ENCODE measurements at places on chromosomes 12 and 14.

DNA sequence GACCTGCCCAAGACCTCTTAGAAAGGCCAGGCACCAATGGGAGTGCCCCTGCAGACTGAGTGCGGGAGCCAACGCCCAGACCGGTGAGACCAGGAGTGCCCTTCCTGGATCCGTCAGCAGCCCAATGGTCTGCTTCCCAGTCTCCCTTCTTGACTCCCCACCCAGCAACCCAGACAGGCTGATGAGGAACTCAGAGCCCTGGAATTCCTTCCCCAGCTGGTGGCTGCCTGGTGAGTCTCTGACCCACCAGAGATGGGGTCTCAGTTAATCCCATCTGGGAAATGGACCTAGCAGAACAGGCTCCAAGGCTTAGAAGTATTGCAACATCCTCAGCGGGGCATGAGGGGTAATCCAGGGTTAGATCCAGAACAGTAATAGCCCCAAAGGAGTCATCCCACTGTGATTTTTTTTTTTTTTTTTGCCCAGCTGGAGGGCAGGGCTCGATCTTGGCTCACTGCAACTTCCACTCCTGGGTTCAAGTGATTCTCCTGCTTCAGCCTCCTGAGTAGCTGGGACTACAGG, 1.5 kb upstream of the RASAL1 start:
- DNase-seq: no peak

DNA sequence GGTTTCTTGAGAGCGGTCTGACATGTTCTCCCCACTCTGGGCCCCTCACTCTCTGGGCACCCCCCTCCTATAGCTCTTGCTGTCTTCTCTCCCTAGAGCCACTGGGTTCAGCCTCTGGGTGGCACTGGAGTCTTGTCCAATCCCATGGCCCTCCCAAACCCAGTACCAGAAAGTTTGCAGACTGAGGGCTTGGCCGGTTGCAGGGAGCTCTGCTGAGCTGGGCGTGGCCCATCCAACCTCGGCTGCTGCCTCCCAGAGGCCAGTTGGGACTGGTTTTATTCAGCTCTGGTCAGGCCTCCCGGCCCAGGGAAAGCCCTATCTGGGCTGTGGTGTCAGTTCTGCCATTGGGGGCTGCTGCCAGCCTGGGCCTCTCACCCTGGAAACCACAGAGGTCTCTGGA, 37.9 kb downstream of the ISCA2 start:
- DNase-seq: no peak

GRCh38 chr14:73207615-73208014, 29.7 kb upstream of the PAPLN start:
- no peak for DNase-seq

DNA sequence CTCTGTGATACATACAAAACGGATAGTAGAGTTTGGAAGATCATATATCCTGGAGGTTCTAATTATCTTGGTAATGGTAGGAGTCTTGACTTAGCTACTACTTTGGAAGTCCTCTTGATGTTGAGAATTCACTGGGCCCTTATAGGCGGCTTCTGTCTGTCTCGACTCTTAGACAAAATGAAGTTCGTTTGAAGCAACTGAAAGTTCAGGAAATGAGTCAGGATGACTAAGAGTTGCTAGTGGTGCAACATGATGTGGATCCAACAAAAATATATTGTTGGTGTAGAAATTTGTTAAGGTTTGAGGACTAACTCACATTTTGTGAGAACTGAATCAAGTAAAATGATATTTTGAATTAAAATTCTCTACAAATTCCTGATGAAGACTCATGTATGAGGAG, 272.7 kb downstream of the AEBP2 start:
- DNase-seq: no peak

GRCh38 chr14:50321009-50321660, 9.0 kb downstream of the DMAC2L start:
- DNase-seq: no peak

DNA sequence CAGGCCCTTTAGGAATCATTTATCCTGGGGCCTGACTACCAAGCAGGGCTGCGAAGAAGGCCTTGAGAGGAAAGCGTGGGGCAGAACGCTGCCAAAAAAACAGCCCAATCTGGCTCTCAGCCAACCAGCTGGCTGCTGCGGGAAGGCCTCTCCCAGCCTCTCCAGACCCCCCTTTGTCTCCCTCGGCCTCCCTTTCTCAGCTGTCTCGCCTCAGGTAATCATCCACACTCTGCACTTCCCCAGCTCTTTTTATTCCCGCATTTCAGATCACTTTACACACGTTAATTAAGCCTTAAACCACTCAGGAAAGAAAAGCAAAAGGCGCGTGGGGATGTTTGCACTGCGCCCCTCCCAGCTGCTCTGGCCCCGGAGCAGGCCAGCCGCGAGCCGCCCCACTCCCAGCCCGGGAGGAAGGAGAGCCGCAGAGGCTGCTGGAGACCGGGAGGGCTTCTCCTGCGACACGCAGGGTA, 208.2 kb upstream of the FOXN3 start:
- DNase-seq: no peak

DNA sequence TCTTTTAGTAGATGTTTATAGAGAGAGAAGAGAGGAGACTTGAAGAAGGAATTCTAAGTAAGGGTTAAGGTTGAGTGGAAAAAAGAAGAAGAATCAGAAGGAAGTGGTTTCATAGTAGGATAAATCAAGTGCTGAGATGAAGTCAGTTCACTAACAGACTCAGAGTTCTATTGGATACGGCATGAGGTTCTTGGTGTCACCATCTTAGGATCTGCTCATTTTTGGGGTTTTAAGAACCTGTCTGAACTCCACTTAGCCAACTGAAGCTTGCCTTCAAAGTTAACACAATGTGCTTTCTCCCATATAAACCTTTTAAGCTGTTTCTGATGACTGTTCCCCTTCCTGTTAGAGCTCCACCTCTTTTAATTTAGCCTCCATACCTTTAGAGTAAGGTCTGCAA, 152.6 kb downstream of the PRKCH start:
- DNase-seq: no peak

DNA sequence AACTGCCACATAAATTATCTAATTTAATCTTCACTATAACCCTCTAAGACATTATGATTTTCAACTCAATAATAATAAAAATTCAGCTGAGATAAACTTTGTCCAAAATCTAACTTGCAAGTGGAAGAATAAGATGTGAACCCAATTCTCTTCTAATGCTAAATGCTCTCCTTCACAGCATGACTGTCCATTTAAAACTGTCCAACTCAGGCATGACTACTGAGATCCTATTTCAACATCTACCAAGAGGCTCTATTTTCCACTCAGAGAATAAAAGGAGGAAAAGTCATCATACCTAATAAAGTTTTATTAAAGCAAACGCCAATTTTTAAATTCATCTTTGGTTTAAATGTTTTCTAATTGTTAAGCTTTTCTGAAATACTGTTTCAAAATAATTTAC, 183.6 kb downstream of the MED13L start:
- DNase-seq: no peak

DNA sequence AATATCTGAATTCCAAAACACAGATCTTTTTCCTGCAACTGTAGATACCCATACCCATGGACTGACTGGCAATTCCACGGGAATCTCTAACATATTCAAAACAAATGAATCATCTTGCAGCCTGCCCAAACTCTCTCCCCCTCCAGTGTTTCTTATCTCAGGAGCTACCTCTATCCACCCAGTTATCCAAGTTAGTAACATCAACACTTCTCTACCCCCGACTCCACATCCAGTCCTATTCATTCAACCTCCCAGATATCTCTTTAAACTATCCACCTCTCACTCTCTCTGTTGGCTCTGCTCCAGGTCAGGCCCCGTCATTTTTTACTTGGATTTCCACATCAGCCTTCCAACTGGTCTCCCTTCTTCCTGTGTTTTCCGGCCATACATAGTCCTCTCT, 6.7 kb upstream of the KCNH5 start:
- DNase-seq: no peak

DNA sequence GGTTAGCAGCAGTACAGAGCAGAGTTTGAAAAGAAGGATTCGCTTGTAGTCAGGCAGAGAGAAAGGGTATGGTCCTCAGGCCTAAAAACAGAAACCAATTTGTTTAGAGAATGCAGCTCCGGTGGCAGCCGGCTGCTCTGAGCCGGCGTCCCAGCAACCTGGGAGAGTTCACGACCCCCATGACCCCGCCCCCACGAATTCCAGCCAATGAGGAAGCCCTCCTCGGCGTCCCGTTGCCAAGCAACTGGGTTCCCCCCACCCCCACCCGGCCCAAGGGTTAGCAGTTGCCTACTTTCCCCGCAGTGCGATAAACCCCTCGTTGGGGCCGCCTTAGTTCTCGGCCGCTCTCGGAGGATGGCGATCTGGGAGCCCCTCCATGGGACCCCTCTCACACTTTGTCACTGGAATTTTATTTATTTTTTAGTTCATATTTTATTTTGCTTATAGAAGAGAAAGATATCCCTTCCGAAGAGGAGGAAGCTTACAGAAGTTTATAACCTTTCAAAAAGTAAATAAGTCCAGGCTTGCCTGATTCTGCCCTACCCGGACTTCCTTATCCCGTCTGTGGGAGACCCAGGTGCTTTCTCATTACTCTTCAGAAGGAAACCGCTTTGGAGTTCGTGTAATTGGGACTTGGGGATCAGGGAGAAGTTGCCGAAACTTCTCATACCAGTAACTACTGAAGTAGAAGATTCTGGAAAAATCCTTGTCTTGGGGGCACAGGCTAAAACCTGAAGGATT, at the start of gene CCDC60:
CCDC60 (plus strand) TSS at position 300 of the 741 bp plus-strand sequence. CDS start 448 bp downstream, outside the sequence.
- DNase-seq: no peak

DNA sequence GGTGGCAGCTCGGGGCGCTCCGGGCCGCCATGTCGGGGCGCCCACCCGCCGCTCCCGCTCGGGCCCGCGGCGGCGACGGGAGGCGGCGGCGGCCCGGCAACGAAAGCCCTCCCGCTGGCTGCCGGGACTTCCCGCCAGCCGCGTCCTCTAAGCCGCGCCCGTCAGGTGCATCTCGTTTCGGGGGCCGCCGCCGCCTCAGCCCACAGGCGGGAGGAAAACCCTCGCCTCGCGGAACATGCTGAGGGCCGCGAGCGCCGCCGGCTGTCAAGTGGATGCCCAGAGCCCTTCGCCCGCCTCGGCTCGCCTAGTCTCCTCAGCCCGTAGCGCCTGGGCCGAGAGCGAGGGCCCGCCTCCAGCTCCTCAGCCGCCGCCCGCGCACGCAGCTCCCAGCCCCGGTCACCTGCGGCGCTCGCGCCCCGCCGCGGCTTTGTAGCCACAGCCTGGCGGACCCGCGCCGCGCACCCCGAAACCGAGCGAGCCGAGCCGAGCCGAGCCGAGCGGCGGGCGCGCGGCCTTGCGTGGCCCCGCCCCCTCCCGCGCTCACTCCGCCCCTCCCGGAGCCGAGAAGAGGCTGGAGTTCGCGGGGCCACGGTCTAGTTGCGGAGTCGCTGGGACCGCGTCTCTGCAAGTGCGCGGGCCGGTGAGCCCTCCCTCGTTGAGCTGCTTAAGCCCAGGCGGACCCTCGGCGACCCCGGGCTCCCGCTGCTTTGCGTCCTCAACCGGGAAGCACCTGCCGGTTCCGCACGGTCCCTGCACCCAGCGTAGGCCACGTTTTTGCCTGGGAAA, at the start of gene EML5:
EML5 (minus strand) TSS at position 481 of the 786 bp plus-strand sequence; CDS start at position 31, 450 bp downstream.
- DNase-seq: peak; percentile 55

DNA sequence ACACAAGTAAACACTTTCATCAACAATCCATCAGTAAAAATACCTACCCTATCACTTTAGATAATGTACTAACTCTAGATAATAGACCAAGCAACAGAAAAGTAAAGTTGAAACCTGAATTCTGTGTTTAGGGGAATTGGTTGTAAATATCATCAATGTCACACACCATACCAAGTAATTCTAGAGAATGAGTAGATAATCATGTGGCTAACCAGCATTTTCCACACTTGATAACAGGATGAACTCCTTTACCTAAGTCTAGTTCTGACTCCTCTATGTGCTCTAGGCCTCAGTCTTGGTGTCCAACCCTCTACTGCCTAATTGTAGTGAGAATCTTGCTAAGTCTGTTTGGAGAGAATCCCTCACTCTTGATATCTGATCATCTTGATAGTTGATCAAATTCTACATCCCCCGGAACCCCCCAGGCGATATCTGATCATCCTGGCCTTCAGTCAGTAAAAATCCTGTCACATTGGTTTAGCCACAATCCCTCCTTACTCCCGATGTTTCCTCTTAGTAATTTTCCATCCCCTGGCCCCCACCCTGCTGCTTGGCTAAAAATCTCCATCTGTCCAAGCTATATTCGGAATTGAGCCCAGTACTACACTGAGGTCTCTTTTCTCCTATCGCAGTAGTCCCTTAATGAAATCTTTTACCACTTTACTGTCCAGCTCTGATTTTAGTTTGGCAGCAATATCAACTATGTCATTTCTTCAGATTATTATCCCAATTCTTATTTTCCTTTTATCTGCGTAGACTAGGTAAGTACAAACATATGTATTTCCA, 3.4 kb upstream of the SLCO1A2 start:
- no peak for DNase-seq

- no peak for DNase-seq
These were observed 357.1 kb downstream of the BCL11B start for GRCh38 chr14:98914942-98915341.

Measured in esophagus squamous epithelium (tissue), 5 donors.